ENCODE measurements at places on chromosomes 5 and 9.
A peak's percentile ranks its signal among the peaks of the same experiment; 100 is the strongest.

- DNase-seq: no peak
Observed at GRCh38 chr5:10885026-10885425, 124.0 kb upstream of the DAP start.

DNA sequence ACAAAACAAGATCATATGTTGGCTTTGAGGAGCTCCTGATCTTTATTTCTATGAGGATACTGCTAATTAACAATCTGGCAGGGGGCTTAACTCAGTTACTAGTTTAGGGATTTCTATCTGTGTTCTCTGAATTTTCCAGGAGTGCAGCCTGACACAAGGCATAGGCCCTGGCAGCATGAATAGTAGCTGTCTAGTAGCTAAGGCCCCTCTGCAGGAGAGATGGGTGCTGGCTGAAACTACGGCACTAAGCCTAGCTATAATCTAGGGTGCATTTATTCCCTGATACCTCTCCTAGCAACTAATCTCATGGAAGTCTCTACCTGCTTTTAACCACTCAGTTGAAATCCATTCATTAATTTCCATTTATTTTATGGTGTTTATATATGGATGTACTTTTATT lies 268.2 kb downstream of the TMEM232 start:
- DNase-seq: no peak

DNA sequence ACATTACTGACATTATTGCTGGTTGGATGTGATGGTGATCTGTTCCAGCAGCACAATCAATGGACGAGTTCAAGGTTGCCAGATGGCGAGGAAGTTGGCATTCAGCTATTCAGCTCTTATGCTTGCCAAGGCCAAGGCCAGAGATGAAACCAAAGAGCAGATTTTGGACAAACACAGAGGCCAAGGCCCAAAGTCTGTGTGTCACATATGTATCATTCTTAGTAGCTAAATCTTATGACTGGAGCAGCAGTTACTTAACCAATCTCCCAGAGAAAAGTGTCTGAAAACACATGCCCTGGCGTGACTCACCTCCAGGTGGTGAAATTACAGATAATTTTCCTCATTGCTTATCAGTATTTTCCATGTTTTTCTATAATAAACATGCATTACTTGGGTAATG lies 189.0 kb upstream of the EGFLAM start:
- DNase-seq: peak; percentile 4

DNA sequence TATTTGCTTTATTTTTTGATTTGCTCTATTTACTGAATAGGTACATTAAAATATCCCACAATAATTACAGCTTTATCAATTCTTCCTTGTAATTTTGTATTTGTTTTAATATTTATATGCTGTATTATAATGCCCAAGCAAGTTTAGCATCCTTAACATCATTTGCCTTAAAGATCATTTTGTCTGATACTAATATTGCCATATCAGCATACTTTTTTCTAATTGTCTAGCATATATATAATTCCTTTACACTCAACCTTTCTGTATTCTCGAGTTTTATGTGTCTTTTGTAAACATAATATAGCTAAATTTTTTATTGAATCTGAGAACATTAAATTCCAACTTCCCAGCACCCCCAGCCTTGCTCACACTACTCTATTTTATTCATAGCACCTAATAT lies 64.7 kb downstream of the P4HA2 start:
- DNase-seq: no peak

DNA sequence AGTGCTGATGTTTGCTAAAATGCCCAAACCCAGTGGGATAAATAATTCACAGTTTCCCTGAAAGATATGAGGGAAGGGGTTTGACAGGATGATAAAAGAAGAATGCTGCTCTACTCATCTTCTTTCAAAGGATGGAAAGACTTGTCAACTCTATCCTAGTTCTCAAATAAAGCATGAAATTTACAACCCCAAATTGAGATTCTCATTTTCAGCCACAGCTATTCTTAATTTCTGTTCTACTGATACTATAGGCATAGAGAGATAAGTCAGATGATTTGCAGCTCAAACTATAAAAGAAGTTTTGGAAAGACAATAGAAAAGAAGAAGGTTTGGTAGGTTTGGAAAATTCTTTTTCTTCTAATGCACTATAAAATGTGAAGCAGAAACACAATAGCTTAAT lies 542.6 kb downstream of the CSNK1G3 start:
- no peak for DNase-seq

DNA sequence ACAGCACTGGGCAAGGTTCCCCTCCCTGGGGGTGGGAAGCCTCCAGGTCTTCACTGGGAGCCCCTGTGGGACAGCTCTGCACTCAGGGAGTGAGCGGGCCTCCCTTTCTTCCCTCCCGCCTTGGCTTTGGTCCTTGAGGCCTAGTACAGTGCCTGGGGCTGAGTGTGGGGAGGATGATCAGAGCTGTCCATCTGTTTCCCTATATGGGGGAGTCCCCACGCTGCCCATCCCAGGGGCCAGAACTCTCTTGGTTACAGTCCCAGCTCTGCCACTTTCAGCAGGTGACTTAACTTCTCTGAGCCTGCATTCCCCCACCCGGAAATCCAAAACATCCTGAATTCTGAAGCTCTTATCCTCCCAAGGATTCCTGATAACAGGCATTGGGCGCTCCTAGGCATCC lies 42.6 kb downstream of the DAB2IP start:
- DNase-seq: no peak

DNA sequence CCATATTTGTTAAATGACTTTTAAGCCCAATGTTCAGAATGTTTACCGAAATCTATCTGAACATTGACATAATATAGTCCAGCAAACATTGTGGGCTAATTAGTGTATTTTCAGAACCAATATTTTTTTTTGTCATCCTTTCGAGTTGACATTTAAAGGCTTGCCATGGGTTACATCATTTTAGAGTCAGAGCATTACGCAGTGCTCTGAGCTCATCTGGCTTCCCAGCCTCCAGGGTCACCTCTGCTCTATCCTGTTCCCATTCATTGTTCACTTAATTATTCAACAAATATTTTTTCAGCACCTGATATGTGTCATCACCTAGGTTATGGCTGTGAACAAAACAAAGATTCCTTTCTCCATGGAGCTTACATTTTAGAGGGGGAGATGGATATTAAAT lies 80.2 kb downstream of the SREK1 start:
- no peak for DNase-seq

GRCh38 chr5:15606197-15606596 lies 106.2 kb downstream of the FBXL7 start:
- DNase-seq: no peak

DNA sequence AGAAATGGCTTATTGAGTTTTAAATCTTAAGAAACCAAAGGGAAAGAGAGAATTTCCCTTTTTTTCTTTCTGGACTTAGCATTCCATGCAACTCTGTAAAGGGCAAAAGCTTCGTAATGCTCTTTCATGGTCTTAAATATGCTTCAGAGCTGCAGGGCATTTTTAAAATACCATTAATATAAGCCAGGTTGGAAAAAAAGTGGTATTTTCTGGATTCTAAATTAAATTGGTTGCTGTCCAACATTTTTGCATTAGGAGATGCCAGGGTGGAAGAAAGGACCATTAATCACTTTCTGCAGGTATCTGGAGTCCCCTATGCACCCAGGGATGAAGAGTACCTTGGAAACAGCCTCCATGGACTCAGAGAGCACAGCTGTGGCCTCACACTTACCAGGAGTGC lies 215.1 kb upstream of the DAPK1 start:
- DNase-seq: no peak

All from NCI-H2171 (cell line).